Fibroblast of the aortic adventitia (primary cell): ENCODE measurements at places on chromosomes 12 and 14.

DNA sequence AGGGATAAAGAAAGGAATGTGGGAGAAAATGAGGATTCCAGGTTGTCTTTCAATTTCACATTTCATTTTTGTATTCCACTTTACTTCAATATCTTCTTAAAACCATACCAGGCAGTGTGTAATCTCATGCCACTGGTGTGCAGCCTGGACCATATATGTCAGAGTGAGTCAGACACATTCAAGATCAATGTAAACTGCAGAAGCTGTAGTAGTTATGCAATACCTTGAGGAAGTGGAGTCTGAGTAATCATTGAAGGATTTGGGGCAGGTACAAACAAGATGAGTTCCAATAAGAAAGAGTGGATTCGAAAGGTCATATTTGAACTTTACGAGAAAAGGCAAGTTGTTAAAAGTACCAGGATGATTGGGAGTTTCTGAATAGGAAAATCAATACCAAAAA is 14.1 kb downstream of the PLCZ1 start:
- peak; percentile 69 for DNase-seq

GRCh38 chr12:95057424-95057823 is 16.0 kb downstream of the NR2C1 start:
- DNase-seq = no peak

DNA sequence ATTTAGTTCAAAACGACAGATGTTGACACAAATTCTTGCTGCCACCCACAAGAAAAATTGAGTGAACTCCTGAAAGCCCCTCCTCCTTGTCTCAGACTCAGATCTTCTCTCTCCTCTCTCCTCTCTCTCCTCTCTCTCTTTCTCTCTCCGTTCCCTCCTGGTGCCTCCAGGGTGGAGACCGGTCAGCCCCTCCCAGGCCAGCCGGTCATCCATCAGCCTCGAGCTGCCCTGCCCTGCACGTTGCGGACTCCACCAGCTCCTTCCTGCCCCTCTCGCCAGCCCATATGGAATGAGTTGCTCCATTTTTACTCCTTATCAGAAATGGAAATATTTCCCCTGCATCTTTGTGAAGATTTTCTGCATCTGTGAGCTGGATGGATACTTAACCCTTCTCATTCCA is 103.8 kb downstream of the TBX5 start:
- no peak for DNase-seq

DNA sequence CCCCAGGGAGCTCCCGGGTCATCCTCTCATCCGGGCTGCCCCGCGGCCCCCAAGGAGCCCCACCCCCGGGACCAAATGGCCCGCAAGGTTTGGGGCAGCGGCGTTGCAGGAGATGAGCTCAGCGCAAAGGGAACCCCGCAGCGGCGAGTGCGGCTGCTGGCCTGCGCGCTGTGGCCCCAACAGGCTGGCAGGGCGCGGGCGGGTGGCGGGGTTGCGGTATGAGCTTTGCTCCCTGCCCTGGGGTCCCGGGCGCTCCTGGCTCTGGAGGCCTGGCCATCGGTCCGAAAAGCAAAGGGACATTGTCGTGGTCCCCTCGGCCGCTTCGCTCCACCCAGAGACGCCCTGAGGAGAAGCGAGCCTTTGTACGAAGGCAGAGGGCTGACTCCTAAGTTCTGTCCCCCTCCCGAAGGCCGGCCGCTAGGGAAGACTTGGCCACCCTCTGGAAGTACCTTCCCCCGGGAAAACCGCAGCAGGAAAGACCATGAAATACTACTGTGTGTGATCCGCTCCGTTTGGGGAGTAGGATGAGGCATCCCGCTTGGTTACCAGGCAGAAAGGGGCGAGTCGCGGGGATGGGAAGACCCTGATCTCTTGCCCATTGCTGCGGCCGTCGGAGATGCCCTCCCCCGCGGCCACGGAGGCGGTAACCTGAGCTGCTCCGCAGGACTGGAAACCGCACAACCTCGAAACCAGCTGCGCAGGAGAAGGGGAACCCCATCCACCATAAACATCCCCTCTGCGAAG is 620 bp upstream of the NID2 start:
- DNase-seq = peak; percentile 51

DNA sequence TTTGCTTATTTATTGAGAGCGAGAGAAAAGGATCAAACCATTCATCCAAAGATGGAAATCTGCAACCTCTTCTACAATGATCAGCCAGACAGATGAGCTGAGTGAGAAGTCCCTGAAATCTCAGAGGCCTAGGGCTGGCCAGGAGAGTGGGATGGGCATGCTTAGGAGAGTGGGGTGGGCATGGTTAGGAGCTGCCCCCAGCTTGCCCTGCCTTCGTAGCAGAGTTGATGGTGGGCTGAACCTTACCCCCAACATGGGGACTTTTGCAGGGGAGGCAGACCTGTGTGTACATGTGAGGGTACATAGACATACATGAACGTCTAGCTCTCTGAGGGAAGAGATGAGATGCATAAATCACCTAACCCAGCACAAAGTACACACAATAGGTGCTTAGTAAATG is 95.7 kb upstream of the ESRRB start:
- no peak for DNase-seq

- no peak for DNase-seq
Measured at GRCh38 chr14:97703006-97703760, 906.0 kb downstream of the VRK1 start.

DNA sequence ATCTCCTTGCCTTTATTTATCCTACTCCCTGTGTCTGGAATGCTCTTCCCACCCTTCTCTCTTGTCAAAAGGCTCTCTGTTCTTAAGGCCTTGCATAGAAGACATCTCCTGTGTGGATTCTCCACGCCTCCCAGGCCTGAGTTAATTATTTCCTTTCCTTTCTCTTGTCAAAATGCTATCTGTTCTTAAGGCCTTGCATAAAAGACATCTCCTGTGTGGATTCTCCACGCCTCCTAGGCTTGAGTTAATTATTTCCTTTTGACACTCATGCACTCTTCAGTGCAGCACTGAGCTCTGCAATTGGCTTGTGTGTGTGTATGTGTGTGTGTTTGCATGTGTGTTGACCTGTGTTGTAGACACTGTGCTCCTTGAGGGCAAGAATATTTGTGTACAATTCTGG is 52.1 kb upstream of the DCD start:
- DNase-seq = no peak

GRCh38 chr12:31714406-31715271 is 14.2 kb downstream of the AMN1 start:
- DNase-seq = no peak

DNA sequence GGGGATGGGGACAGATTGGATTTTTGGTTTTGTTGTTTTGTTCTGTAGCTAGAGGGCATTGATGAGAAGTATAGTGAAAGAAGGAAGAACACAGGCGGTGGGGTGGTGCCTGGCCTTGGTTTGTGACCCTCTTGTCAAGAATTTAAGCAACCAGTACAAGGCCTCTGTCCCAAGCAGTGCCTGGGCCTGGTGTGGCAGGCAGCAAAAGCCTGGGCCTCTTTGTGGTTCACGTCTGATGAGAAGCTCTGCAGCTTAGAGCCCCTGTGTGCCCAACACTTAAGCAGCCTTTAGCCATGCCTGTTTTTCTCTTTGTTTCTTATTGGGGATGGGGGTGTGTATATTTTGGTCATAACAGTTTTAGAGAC is 98.0 kb downstream of the PPP2R5C start:
- no peak for DNase-seq

- no peak for DNase-seq
Measured at GRCh38 chr14:103593577-103593976, 30.8 kb downstream of the COA8 start.

DNA sequence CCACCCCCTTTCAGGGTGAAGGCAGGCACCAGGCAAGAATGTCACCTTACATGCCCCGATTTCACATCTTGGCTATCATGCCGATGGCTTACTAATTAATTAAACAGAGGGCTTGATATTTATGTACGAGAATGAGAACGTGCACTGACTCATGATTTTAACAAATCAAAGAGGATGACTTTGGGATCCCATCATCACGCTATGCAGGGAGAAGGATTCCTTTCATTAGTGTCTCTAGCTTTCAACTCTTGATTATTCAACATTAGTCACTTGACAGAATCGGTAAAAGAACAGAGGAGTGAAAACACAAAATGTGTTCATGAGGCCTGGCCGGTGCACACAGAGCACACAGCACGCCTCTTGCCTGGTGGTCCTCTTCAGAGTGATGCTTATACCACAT is 80.6 kb downstream of the PRKAB1 start:
- DNase-seq = no peak

DNA sequence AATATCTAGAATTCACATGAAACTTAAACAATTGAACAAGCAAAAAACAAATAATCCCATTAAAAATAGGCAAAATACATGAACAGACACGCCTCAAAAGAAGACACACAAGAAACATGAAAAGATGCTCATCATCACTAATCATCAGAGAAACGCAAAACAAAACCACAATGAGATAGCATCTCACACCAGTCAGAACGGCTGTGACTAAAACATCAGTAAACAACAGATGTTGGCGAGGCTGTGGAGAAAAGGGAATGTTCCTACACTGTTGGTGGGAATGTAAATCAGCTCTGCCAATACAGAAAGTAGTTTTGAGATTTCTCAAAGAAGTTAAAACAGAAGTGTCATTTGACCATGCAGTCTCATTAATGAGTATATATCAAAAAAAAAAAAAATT is 121.3 kb downstream of the PTPRO start:
- DNase-seq = no peak

DNA sequence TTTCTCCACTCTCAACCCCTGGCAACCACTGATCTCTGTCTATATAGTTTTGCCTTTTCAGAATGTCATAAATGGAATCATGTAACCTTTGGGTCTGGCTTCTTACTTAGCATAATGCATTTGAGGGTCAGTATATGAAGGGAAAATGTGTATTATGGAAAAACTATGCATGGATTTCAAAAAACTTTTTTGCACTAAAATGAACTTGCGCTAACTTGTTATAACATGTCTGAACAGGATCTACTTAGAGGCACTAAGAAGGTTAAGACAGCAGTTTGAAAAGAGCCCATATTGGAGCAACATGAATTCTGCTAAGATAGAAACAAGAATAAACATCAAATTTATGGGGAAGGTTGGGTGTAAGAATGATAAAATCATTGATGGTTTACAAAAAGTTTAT is 29.1 kb downstream of the SLC39A9 start:
- DNase-seq = no peak

DNA sequence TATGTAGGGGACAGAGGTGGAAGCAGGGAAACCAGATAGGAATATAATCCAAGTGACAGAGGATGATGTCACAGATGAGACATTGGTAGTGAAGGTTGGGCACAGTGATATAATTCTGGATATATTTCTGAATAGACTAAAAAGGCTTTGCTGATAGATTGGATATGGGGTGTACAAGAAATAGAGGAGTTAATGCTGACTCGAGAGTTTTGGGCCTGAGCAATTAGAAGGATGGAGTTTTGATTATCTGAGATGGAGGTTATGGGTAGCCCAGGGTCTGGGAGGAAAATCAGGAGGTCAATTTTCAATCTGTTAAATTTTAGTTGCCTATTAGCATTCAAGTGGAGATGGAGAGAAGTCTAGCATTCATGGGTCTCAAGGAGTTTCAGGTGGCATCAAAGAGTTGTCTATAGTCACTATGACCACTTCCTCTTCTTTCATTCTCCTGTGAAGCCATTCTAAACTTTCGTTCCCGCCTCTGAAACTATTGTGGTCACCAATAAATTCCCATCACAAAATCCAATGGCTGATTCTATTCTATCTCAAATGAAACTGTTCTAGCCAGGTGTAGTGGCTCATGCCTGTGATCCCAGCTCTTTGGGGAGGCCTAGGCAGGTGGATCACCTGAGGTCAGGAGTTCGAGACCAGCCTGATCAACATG is 10.6 kb upstream of the ANO6 start:
- no peak for DNase-seq

DNA sequence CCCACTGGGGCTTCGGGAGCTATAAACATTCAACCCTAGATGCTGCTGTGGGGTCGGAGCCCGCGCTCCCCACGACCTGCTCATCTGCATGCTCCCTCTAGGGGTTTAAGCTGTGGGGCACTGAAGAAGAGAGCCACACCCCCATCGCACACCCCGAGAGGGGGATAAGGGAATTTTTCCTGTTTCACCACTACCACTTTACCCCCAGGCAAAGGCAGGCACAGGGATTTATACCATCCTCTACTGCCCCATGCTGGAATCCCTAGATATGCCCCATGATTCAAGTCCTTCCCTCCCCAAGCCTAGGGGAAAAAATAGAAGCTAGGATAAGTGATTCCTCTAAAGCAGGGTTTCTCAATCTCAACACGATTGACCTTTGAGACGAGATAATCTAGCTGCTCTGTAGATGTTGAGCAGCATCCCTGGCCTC is 59.9 kb upstream of the CCDC60 start:
- DNase-seq = no peak

GRCh38 chr14:90698379-90698869 is 117.8 kb downstream of the TTC7B start:
- DNase-seq = peak; percentile 72

DNA sequence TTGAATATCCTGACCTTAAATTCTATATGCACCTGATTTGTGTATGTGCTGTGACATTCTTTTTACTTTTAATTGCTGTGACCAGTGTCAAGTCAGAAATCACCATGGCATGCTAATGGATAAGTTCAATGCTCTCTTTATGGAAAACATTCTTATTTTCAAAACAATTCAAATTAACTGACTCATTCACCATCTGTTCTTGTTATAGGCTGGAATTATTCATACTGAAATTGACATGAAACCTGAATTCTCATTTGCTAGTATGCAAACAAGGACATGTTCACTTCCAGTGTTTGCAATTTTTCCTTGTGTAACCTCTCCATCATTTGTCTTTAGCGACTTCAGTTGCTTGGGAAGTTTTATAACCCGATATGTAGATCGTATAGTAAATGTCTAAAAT is at the start of gene TAS2R30:
TSS of gene TAS2R30 (minus strand) at position 340 of the 400 bp plus-strand sequence. CDS start 400 bp downstream, outside the sequence.
- DNase-seq = no peak

GRCh38 chr12:32671930-32672780 is 6.9 kb upstream of the DNM1L start:
- DNase-seq = peak; percentile 92

- DNase-seq = peak; percentile 5
Measured at GRCh38 chr14:60008042-60008441, 83.7 kb upstream of the PCNX4 start.

DNA sequence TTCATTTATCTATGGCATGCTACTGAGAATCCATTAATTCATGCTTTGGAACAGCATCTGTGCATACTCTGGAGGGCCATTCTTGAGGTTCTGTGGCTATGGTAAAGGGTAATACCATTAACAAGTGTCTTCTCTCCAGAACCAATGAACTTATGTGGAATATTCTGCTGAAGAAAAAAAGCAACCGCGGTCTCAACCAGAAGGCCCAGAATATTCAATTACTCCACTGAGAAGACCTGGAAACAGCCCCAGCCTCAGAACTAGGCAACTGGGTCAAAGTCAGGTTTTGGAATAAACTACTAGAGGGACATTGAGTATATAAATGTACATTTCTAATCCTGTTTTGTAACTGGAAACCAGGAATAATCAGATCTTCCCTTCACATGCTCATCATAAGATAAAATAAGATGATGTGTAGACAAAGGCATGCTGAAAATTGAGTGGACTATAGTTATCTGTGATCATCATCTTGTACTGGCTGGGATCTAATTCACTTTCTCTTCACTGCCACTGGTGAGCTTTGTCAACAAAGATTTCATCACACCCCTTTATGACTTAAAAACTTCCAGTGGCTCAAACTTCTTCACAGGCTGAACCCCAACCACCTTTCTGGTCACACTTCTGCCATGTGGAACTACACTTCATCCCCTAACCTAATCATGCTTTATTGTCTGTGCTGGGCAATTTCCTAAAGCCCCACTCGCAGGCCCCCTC is 6.0 kb downstream of the SPTB start:
- DNase-seq = no peak

- DNase-seq = peak; percentile 31
Measured at GRCh38 chr12:33427071-33427470, 12.5 kb downstream of the SYT10 start.
